ENCODE measurements at places on chromosomes 1 and 21. TPM values are rescaled to one million over a fixed set of nuclear protein-coding genes. Genes with fewer than 3 reads are reported as not detected.

The GJA9 gene
- not detected for total RNA-seq

The H6PD gene
- 13.0 TPM for total RNA-seq

The LYPD8 gene
- not detected for total RNA-seq

DNA sequence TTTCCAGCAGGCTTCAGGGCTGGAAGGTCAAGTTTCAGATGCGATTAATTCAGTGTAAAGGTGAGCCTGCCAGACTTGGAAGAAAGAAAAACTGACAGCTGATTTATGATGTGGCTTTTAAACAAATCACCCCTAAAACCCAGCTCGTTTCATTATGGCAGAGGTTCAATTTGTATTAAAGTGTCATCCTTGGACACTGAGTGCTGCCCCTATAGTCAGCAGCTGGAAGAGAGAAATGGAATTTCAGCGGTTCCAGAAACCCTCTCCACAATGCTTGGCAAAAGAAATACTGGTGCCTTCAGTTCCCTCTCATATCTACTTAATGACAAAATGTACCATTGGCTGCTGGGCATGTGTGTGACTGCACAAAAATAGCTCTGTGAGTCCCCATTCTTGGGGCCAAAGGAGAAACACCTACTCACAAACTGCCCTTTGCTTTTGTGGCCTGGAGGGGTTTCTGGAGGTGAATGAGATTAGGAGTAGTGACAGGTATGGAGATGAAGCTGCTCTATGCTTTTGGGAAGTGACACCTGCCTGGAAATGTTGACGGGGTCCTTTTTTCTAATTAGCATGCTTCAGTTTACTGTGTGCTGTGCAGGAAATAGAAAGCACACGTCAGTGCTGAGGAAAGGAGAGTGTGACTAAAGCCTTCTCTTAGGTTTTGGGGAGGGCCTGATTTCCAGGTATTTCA, 95.1 kb upstream of the TSPAN2 start:
- no peak for DNase-seq

GRCh38 chr1:77333501-77333900, 51.7 kb downstream of the AK5 start:
- DNase-seq, result no peak

DNA sequence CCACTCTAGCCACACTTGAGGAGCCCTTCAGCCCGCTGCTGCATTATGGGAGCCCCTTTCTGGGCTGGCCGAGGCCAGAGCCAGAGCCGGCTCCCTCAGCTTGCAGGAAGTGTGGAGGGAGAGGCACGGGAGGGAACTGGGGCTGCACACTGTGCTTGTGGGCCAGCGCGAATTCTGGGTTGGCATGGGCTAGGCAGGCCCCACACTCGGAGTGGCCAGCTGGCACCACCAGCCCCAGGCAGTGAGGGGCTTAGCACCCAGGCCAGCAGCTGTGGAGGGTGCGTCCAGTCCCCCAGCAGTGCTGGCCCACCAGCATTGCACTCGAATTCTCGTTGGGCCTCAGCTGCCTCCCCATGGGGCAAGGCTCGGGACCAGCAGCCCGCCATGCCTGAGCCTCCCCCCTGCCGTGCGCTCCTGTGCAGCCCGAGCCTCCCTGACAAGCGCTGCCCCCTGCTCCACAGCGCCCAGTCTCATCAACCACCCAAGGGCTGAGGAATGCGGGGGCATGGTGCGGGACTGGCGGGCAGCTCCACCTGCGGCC, 785.9 kb upstream of the TPTE start:
- DNase-seq, result no peak

DNA sequence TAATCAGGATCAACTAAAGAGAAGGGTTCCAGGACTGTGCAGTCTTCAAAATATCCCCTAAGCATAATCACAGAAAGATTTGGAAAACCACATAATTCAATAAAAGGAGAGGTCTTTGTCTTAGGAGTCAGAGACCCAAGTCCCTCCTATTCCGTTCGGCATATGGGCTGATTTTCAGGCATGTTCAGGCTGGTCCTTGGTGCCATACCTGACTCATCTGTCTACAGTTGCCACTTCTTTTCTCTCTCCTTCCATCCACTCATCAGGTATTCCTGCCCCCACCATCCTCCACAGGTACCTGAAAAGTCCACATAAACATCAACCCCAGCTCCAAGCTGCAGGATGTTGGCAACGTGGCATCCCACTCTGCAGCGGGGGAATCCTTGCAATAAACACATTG, 29.7 kb upstream of the RPL11 start:
- no peak for DNase-seq

GRCh38 chr1:23103001-23103889, 65.4 kb downstream of the LUZP1 start:
- DNase-seq, result no peak

DNA sequence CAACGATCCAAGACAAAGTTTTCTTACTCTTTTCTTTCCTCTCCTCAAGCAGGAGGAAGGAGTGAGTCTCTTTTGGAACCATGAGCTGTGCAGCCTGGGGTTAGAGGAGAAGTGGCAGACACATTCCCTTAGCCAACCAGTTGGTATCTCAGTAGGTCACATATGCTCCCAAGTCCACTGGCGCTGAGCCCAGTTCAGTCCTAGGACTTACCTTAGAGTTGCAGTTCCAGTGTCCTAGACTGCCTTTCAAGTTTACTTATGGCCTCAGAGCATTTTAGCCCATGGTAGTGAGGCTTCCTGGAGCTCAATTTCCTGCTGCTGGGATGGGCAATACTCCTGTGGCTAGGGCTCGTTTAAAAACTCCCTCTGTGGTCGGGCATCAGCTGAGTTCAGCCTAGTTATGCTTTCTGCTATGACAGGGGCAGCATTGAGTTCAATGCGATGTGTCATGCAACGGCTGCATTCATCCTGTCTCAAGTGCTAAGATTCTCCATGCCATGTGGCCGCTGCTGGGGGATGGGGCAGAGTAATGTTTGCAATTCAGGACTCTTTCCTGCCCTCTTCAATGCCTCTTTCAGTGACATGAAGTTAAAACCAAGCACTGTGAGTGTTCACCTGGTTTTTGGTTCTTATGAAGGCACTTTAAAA, 103.8 kb downstream of the LRRC7 start:
- DNase-seq, result no peak

DNA sequence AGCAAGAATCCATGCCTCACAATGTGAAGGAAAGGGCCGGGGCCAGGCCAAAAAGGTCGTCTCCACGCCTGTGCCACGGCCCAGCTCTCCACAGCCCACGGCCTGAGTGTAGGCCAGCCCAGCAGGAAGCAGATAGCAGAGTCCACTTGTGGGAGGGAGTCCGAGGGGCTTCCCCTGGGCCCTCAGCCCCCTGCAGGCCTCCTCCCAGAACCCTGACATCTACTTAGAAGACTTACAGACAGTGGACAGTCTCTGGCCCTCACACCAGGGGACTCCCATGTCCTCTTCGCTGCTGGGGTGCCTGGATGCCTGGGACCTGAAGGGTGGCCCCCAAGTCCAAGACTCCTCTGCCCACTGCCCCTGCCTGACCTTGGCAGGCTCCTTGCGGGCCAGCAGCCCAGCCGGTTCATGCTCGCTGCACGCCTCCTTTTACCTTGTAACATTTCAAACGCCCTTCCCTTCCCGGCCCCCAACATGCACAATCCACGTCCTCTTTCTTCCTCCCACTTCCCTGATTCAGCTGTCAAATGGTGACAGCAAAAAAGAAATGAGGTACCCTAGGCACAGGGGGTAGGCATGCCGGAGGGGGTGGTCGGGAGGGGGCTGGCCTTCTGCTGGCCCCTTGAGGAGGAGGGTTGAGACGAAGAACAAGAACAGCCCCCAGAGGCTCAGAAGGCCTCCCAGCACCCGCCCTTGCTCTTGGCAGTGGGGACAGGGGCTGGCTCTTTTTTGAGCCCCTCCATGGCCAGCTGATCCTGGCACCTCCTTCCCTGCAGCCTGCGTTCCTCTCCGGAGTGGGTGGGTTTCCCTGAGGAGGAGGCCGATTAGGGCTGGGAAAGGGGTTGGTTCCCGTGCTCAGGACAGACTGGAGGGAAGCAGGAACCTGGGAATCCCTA, 997 bp upstream of the PTPN7 start:
- no peak for DNase-seq

DNA sequence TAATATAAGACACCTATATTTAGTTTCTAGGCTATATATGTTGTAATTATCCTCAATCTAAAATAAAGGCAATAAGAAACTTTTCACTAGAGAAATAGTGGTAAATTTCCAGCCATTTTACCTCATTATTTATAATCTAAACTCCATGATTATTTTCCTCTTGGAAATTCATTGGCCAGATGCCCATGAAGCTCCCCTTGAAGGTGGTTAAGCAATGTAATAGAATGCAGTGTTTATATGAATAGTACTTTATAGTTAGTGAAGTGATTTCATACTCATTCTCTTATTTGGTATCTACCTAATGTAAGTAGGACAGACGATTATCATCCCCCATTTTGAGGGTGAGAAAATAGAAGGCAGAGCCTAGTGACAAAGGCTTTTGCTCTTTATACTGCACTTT, 26.5 kb downstream of the NFYC start:
- no peak for DNase-seq

GRCh38 chr1:41044187-41044586, 22.7 kb upstream of the SLFNL1 start:
- no peak for DNase-seq

GRCh38 chr1:59034925-59035324, 251.1 kb upstream of the JUN start:
- DNase-seq, result no peak
